ENCODE measurements at places on chromosomes 1 and 21. TPM values are rescaled to one million over a fixed set of nuclear protein-coding genes. Genes with fewer than 3 reads are reported as not detected.

DNA sequence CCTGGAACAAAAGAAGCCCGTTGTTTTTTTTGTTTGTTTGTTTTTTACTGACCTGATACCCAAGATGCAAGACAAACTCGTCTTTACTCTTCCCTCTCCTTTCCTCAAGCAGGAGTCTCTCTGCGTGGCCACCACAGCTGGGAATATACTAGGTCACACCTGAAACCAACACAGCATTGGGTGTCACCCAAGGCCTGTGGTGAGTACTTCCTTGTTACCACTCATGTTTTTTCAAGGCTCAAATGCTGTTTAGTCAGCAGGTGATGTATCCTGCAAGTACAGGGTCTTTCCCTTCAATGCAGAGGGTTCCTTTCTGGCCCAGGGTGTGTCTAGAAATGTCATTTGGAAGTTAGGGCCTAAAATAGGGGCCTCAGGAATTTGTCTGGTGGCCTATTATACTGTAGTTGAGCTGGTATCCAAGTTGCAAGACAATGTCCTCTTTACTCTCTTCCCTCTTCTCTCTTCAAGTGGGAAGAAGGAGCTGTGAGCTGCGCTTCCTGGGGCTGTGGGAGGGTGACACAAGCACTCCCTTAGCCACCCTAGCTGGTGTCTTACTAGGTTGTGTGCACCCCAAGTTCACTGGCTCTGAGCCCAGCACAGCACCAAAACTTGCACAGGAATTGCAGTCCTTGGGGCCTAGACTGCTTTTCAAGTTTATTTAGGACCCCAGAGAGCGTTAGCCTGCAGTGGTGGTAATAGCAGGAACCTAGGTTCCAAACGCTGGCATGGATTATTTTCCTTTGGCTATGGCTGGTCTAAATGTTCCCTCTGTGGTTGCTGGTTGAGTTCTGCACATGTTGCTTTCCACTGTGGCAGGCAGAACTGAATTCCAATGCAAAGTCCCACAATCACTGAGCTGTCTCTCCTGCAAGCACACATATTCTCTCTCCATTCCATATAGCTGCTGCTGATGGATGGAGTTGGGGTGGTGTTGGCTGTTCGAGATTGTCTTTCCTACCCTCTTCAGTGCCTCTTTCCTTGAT is 91.4 kb upstream of the LYPLAL1 start:
- DNase-seq = no peak

DNA sequence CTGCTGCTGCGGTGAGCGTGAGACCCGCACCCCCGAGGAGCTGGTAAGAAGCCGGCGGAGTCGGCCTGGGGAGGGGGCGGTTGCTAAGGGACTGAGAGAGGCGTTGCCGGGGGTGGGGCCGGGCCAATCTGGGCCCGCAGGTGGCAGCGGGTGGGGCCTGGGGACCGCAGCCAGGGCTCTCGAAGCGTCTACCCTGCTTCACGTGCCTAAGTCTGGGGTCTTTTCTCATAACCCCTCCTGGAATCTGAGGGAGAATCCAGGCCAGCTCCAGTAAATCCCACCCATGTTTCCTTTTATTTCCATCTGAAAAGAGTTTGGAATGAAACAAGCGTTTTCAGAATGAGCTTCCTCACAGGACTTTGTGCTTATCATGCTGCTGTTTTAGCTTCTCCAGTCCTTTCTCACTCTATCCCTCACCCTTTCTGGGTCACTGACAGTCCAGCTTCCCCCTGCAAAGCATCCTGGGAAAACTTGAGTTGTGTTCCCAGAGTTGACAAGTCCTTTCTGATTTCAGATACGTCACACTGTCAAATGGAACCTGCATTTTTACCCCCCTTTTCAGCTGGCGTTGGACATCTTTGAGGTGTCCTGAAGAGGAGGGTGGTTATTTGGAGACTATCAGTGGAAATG is 431 bp downstream of the CLCN6 start:
- DNase-seq = no peak

AKNAD1 gene
- total RNA-seq = not detected

GRCh38 chr1:54975356-54976108 is 4.9 kb upstream of the TMEM61 start:
- DNase-seq = no peak

DNA sequence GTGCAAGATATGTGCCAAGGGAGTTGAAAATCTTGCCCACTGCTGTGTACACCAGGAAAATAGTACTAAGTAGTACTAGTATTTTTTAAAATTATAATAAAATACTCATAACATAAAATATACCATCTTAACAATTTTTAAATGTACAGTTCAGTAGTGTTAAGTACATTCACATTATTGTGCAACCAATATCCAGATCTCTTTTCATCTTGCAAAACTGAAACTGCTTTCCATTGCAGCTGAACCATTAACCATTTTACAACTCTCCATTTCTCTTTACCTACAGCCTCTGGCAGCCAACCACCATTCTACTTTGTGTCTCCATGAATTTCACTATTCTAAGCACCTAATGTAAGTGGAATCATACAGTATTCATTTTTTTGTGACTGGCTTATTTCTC is 19.3 kb upstream of the RAB3GAP2 start:
- DNase-seq = no peak

DNA sequence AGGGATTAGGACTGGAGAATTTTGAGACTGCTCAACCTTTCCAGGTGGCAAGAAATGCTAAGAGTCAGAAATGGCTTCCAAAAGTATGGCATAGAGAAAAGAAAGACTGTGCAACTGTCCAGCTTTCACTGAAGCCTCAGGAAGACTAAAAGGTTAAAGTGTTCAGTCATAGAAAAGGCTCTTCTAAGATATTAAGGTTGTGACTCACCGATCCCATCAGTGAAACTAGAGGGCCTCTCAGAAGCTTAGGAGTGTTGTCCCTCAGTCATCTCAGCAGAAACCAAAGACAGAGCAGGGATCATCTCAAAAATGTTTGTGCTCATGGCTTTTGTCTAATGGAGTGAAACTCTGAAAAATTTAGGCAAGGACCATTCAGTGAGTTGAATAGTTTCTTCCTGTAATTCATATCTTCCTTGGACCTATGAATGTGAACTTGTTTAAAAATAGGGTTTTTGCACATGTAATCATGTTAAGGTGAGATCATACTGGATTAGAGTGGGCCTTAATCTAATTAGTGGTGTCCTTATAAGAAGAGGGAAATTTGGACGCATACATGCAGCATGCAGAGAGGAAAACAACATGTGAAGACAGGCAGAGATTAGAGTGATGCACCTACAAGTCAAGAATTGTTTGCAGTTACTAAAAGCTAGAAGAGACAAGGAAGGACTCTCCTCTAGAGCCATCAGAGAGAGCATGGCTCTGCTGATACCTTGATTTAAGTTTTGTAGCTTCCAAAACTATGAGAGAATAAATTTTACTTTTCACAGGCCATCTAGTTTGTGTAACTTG is 71.3 kb downstream of the RPE65 start:
- DNase-seq = no peak

TINAGL1 gene
- 11.2 TPM for total RNA-seq
